ENCODE measurements at places on chromosomes 11 and 22.

DNA sequence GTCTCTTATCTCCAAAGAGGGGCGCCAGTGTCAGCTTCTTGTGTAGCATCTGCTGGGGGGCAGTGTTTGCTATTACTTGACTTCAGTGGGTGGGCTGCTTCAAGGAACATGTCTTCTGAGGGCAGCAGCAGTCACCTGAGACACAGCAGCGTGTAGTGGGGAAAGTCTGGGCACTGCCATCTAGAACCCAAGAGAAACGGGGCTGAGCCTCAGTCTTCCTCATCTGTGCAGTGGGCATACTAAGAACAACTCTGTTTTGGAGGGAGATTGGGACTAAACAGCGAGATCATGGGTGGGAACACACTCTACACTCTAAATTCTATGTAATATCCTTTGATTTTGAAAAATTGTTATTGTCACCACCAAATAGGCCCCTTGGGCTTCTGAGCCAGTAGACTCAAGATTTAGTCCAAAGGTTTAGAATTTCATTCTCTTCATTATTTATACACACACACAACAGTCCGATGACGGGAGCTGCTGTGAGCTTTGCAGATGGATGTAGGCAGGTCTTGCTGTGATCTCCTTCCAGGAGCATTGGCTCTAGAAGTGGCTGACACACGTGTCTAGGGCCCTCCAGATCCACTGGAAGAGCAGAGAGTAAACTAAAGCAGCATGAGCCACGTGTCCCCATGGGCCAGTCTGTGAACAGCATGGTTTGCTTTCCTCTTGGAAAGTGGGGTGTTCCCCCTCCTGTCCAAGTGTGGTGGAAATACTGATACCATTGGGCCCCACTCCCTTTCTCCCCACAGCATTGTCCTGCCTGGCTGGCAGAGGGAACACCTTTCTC, 51.8 kb downstream of the TRAF6 start:
- DNase-seq, result no peak

DNA sequence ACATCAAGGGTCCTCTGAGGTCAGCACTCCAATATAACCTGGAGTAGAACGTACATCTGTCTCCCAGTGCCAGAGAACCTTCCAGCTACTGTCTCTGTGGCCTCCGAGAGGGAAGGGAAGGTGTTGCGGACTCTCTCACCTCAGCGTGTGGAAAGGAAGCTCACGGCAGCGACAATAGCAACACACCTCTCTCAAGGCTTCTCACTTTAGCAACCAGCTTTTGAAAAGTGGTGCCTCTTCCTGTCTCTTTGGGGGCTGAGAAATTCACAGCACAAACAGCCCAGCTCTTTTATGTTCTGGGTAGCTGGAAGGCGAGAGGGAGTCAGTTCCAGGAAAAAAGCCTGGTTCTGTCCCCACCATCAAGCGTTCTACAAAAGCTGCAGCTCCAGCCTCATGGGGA, 156.9 kb upstream of the TBCEL start:
- no peak for DNase-seq

- DNase-seq, result no peak
These were observed 187.8 kb downstream of the MIAT start for GRCh38 chr22:26845021-26845743.

DNA sequence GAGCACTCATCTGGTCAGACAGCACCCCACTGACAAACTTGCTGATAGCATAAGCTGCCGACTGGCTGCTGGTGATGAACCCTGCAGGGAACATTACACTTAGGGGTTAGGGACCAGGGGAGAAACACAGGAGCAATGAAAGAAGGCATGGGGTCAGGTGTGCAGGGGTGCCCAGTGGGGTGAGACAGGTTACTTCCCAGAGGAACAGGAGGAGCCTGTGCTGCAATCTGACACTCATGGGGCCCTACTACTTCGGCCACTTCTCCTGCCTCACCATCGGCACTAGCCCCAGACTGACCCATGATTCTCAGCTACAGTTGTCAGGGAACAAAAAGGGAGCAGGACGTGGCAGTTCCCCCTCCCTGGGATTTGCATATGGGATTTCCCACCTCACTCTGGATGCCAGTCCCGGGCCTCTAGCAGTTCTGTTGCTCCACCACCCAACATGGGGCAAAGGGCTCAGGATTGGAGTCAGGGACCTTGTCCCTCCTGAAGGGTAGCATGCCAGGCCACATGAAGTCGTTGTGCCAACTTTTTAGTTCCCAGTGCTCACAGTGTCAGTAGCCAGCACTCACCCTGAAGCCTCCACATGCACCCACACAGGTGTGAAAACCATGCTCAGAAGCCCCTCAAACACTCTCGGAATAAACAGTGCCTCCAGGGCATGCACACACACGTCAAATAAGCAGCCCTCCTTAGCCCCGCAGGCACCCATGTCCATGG, 2.2 kb downstream of the SLC37A4 start:
- no peak for DNase-seq

DNA sequence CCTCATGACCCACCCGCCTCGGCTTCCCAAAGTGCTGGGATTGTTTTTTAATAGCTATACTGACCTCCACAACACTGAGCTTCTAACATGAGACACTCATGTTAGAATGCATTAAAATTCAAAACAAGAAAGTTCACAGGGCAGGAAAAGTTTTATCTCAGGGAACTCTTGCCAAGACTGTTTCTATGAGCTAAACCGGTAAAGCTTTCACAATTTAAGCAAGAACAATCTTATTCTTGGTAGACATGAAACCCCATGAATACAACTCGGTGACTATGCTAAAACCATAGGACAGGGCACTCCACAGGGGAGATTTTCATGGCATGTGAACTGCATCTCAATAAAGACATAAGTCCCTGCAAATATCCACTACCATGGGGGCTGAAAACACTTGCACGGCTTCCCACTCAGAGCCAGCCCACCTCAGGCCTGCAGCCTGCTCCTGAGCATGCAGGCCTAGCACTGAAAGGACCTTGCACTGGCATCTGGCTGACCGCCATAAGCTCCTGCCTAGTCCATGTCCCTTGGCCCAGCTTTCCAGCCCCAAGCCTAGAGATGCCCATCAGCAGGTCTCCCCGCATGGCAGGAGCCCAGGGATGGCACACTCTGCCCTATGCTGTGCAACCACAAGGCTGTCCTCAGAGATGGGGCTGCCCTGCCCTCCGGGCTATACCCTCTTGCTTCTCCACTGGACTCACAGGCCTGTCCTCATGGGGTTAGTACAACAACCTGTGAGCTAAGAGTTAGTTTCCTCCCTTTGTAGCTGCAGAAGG, 58.4 kb downstream of the DGCR2 start:
- DNase-seq, result no peak

DNA sequence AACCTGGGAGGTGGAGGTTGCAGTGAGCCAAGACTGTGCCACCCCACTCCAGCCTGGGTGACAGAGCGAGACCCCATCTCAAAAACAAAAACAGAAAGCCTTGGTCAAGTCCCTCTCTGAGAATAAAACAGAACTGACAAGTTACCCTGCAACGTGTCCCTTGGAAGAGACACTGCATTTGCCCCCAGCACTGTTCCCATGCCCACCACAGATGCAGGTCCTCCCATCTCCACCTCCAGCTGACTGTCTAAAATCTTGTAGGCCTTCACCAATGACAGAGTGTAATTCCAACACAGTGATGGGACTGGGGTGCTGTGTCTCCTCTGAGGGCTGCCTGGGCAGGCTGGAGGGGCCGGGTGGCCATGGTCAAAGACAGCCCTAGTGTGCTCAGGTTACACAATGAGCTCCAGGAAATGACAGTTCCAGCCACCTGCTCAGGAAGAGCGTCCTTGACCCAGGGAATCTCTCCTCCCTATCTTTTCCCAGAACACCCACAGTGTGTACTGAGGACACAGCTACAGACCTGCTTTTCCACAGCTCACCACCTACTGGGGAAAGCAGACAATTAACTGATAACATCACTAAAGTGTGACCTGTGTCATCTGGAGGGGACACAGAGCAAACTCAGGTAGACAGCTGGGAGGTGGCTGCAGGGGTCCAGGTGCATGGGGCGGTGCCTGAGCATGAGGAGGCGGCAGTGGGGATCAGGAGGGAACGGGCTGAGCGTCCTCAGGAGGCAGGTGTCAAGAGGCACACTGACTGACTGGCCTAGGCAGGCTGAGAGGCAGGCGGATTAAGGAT, 56.4 kb downstream of the ARFGAP3 start:
- no peak for DNase-seq

- no peak for DNase-seq
These were observed 223.8 kb downstream of the BLID start for GRCh38 chr11:121892131-121892681.

- no peak for DNase-seq
These were observed 55.2 kb upstream of the WNT7B start for GRCh38 chr22:46031965-46032851.

DNA sequence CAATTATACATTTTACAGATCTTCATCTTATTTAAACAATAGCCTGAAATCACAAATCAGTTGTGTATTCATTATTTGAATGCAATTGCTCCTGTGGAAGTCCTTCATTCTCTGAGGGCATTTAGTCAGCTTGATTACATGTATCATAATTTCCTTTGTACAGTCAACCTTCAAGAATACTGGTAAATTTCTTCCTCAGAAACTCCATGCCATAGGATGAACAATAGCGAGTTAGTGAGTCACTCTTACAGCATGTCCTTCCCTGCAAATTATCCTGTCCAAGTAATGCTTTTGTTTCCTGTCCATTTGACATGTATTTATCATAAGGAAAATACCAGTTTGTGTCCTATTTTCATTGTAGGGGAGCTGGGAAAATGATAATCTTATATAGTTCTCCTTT, 3.8 kb downstream of the OR10S1 start:
- peak; percentile 90 for DNase-seq

- no peak for DNase-seq
These were observed 216.9 kb downstream of the CADM1 start for GRCh38 chr11:115287266-115287665.

DNA sequence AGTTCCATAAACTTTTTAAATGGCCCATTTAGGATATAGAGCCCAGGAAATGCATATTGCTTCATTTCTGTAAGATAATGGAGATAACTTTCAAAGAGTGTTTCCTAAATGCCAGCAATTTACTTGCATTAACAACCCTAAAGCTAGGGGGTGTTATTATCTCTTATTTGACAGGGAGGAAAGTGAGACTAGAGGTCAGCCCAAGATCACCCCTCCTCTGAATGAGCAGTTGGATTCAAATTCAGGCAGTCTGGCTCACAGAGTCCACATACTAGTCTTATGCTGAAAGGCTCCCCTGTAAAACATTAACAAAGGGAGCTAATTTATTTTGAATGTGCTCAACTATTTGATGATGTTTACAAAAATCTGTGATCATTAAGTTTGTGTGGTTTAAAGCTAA, 49.9 kb upstream of the TRIM77 start:
- no peak for DNase-seq

DNA sequence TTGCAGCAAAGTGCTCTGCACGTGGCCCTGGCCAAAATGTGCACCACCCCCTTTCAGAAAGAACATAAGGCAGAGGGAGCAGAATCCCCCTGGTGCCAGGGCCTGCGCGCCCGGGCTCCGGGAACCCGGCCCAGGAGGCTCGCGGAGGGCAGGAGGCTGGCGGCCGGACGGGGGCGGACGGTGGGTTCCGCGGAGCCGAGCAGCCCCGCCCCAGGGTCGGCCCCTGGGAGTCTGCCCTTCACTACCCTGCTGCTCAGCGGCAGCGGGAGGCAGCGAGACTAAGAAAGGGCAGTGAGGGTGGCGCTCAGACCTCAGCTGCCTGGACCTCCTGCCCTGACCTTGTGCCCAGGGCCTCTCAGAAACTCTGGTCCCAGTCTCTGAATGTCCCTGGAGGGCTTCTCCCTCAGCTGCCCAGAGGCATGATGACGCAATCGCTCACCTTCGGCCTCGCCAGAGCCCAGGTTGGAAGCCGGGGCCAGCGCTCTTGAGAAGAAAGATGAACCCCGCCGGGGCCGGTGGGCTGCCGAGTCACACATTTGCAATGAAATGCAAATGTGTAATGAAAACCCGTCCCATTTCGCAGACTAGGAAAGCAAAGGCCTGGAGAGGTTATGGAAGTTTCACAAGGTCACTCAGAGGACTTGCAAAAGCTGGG, 1.1 kb upstream of the CLMP start:
- DNase-seq, result no peak

DNA sequence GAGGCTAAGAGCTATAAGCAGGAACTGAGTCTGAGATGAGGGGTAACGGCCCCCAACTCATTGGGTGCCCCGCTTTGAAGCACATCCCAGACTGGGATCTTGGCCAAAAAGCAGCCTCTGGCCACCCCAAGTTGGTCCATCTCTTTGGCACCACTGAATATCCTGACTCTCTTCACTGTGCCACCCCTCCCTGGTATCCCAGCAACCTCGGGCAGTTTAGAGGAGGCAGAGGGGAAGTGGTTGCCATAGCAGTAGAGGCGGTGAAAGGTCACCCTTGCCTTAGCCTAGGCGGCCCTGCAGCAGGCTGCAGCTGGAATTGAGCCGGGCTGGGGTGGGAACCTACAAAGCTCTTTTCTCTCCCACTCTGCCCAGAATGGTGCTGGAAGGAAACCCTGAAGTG, 1.1 kb downstream of the PELI3 start:
- no peak for DNase-seq

DNA sequence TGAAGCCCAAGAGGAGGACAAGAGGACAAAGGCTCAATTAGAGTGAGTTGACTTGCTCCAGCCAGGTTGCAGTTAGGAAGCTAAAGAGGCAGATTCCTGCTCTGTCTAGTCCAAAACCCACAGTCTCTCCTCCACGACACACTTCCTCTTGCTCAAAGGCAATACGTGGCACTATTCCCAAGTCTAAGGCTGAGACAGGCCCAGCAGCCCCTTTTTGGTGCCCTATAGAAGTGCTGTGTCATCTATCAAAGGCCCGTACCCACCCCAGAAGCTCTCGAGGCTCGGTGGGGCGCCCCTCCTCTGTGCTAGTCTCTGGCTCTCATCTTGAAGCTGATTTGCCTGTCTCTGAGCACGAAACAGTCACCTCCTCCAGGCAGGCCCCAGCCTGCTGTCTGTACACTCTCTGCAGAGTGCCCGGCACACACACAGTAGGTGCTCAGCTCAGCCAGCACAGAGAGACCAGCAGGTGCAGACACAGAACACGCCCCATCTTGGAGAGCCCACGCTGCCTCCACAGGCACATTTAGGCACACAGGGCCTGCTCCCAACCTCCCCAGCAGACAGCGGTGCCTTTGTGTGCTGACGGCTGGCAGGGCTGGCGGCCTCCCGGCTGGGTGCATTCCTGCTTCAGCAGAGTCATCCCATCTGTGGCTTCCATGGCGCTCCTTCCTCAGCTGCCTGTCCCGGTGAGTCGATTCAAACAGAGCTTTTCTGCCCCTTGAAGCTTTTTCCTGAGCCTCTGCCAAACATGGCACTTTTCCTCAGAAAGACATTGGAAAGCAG, 52.8 kb downstream of the MYH9 start:
- DNase-seq, result no peak
